ENCODE measurements at places on chromosomes 7 and 10. TPM values are rescaled to one million over a fixed set of nuclear protein-coding genes. Genes with fewer than 3 reads are reported as not detected.
A peak's percentile ranks its signal among the peaks of the same experiment; 100 is the strongest.

- DNase-seq, result no peak
Observed at GRCh38 chr10:126977216-126977615, 72.0 kb downstream of the DOCK1 start.

DNA sequence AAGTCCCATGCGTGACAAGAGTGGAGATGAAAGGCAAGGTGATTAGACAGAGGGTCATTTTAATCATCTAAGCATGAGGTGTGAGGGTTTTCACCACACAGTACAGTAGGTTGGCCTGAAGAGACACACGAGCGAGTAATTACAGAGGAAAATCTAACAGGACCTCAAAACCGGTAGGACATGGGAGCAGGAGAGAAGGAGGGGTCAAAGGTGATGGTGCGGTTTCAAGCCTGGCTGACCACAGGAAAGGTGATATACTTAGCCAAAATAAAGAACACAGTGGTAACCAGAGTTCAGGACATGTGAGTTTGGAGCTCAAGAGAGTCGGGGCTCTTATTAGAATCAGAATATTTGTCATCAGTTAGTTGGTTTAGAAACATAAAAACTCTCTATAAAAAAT is 20.0 kb downstream of the GLI3 start:
- DNase-seq, result no peak

DNA sequence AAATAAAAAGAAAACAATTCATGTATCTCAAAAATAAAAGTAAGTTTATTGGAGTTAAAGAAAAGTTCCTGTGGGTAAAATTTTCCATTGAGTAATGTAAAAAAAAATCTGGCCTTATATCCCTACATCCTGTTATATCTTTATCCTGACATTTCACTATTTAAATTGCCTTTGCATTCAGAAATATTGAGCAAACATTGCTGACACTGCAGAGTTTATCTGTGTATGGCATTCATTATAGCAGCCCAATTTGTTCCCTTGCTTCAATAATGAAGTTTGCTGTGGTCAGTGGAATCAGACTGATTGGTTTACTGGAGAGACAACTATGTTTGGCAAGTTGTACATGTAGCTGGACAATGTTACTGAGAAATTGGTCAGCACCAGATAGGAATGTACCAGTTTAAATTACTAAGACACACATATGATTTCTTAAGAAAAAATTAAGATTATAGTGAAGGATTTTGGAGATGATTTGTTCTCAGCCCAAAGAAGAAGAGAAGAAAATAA is 271.7 kb downstream of the ANKRD7 start:
- no peak for DNase-seq

DNA sequence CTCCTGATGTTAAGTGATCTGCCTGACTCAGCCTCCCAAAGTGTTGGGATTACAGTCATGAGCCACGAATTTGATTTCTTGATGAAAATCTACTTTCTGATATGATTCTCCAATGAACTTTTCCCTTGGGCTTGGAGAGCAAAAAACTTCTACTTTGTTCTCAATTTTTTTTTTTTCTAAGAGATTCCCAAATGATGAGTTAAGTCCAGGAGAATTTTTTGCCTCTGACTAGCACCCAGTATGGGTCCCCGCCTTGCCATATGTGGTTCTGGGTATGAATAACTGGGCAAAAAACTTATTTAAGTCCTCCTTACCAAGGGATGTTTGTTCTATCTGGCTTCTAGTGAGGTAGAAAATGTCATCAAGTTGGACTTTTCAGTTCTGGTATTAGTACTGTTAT is 147.9 kb upstream of the LYZL1 start:
- DNase-seq, result no peak

SPDYE11 gene
- 1.2 TPM for polyA plus RNA-seq

INTS1 gene
- polyA plus RNA-seq, result 95.7 TPM

SLC26A3 gene
- polyA plus RNA-seq, result 0.13 TPM

GRCh38 chr7:158588878-158589442 is 1.3 kb upstream of the PTPRN2 start:
- no peak for DNase-seq

DNA sequence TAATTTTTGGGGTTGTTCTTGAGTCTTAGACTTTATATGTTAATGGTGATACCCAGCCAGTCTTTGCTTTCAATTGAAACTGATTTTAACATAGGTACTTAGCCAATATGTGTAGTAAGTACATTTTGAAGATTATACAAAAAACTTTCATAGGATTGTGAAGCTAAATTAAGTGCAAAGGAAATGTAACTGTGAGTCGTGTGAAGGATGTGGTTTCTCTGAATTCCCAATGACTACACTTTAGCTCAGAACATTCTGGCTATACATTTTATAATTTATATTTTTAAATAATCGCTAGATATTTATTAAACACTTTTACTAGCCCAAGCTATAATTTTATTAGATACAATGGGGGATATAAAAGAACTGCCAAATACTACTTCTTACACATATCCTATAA is 359.3 kb downstream of the PCLO start:
- DNase-seq, result no peak

- peak; percentile 10 for DNase-seq
Observed at GRCh38 chr7:44881610-44882009, 3.7 kb downstream of the PURB start.

GRCh38 chr10:21534604-21535493 is 817 bp downstream of the MLLT10 start:
- DNase-seq, result no peak

GRCh38 chr7:44980393-44981034 is 1.7 kb upstream of the MYO1G start:
- DNase-seq, result no peak

DNA sequence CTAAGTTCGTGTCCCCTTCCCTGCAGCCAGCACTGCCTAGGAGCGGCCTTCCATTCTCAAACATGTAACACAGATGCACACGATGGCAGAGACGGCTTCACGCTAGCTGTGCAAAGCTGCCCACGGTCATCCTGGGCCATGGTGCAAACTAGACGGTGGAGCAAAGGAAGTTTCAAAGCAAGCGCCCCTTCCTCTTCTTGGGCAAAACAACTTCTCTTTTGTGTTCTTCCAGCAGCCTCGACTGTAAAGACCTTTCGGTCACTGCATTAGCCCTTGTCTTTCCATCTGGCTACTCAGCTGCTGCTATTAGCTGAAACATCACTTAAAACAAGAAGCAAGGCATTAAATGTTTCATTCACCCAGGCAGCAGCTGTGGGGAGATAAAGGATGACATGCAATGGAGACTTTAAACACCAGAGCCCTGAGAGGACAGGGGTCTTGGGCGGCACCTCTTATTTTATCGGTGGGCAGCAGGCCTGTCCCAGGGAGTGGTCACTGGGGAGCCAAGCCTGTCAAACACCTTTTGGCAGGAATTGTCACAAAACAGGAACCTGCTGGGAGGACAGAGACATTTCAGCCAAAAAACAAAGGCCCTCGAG is 214.8 kb downstream of the KLF6 start:
- no peak for DNase-seq

DNA sequence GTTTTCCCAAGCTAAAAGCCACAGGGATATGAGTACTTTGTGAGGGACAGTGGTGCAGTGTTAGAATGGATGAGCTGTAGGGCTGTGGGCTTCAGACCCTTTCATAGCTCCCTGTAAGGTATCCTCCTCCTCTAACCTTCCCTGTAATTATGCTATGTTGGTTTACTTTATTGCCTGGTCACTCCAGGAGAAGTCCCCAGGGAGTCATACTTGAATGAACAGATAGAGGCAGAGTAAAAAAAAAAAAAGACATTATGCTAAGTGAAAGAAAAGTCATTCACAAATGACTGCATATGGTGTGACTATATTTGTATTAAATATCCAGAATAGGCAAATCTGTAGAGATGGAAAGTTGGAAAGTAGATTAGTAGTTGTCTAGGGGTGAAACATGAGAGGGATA is 434.4 kb downstream of the AUTS2 start:
- DNase-seq, result no peak

CYP26C1 gene
- not detected for polyA plus RNA-seq

GRCh38 chr7:140610204-140611165 is 30.1 kb downstream of the DENND2A start:
- DNase-seq, result no peak

CALML5 gene
- polyA plus RNA-seq, result not detected

DNA sequence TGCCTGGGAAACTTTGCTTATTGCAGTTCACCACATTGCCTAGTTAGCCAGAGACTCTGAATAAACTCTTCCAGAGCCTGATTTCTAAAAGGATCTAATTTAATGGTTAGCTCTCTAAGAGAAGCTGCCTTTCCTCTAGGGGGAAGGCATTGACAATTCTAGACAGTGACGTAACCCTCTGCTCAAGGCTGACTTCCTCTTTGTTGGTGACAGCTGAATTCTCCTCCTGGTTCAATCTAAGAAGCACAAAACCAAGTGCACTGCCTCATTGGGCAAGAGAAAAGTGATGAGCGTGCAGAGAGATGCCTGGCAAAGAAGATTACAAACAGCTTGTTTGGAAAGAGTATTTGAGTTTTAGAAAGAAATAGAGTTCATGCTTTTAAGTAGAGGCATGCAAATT is 102.7 kb downstream of the MACC1 start:
- DNase-seq, result no peak

GRCh38 chr10:121092720-121093095 is 241.5 kb downstream of the WDR11 start:
- no peak for DNase-seq

DNA sequence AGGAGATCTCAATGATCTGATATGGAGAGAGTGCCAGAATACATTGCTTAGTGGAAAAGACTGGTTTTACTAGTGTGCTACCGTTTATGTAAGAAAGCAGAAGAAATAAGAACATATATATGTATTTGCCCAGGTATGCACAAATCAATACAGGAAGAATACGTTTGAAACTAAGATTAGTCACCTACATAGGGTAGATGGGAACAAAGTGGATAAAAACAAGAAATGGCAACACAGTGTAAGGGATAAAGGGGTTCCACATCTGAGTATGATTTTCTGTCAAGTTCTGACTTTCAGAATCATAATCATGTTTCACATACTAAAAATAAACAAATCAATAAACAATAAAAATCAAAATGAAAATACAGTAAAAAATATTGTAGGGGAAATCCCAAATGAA is 148.6 kb upstream of the NAMPT start:
- DNase-seq, result no peak

ANTXRL gene
- not detected for polyA plus RNA-seq

- no peak for DNase-seq
Observed at GRCh38 chr10:132834891-132835847, 49.2 kb upstream of the NKX6-2 start.

- DNase-seq, result no peak
Observed at GRCh38 chr7:137967143-137968018, 34.5 kb downstream of the CREB3L2 start.

DNA sequence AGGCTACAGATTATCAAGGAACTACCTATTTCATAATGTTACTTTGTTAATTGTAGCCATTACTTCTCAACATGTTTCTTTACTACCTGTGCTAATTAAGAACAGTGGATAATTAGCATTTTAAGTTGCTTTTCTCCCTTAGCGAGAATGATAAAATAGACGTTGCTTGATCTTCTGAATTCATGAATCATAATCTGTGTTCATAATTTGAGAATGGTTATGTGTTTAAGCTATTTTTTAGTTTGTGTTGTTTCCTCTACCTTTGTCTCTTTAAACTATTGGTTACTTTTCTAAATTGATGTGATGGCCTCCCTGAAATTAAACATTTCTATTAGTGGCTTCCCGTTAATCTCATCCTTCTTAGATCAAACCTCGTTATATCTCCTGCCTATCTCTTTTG is at the start of gene ZRANB1:
ZRANB1 (plus strand) TSS at position 301 of the 400 bp plus-strand sequence. CDS start 371 bp downstream, outside the sequence.
- DNase-seq, result no peak

DNA sequence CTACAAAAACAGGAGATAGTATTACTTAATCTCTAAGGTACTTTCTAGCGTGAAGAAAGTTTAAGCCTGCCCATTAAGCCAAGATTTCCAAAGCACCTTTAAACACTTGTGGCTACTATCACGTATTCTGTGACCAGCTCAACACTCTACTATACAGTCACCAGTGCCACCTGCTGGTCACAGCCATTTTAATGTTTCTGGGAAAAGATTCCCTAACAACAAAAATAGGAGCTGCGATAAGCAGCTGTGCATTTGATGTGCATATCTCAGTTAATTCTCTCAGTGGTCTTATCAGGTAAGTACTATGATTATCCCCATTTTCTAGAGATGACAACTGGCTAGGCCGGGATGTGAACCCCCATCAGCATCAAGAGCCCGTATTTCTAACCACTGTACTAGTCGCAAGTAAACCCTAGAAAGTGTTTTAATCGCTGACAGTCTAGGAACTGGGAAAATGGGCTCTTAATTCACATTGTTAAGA is 860 bp downstream of the SEC31B start:
- DNase-seq, result peak; percentile 66

SMO gene
- polyA plus RNA-seq, result 115 TPM

DNA sequence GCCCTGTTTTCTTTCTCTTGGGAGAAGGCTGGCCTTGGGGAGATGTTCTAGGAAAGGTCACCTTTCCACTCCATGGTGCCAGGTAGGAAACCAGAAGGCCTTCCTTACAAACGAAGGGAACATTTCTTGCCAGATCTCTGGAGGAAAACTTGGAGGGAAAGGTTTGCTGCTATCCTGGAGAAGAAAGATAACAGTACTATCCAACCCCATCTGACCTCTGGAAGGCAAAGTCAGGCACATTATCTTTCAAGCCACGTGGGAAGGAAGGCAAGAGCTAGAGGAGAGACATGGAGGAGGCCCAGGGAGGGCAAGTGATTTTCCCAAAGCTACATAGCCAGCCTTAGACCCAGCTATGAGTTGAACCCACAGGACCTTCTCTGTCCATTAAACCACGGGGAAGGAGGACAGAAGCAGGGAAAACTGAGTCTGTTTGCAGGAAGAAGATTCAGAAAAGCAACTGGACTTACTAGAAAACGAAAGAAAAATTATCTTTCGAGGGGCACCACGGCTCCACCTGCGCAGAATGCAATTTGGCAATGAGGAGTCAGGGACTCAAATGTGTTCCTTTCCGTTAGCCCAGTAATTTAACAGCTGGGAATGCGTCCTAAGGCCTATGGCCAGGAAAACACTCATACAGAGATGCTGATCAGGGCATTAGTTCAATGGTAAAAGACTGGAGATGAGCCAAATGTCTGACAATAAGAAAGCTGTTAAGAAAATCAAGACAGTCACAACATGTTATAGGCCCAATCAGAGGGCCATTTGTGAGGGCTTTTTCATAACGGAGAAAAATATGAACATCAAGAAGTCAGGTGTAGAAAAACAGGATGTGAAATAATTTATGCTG is 32.0 kb upstream of the PSAP start:
- no peak for DNase-seq

DNA sequence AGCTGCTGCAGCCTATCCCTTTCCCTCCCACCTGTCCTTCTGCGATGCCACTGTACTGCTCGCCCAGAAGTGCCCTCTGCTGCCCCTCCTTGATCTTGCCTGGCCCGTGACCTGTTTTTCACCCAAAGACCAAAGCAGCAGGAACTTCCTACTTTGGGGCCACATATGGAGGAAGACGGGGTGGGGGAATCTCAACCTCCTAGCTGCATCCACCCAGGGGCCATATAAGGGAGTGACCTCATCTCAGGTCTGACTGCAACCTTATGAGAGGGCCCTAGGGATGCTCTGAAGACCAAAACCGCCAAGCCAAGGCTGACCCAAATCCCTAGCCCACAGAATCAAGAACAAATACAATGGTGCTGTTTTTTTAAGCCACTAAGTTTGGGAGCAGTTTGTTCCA is 15.7 kb downstream of the PRKCQ start:
- DNase-seq, result no peak
